ENCODE measurements at places on chromosomes 1 and 21. TPM values are rescaled to one million over a fixed set of nuclear protein-coding genes. Genes with fewer than 3 reads are reported as not detected.

The TAS1R1 gene
- not detected for total RNA-seq

The BRDT gene
- total RNA-seq, result not detected

The LCE3D gene
- not detected for total RNA-seq

The KCNK2 gene
- total RNA-seq, result not detected

The ESRRG gene
- not detected for total RNA-seq

GRCh38 chr1:30358500-30358899, 364.9 kb downstream of the MATN1 start:
- DNase-seq, result no peak

DNA sequence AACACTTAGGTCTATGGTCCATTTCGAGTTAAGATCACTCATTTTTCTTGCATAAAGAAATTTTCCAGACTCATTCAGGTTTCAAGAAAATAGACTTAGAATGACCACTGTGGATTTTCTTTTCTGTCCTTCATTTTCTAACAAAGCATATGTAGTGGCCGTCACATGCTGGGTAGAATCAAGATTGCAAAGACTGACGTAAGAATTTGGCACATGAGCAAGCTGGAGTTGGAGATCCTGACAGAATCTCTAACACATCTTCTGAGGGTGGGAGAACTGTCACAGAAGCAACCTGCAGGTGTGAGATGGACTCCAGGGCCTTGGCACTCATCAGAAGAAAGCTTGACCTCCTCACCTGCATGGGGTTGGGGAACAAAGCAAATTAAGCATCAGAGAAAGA, 28.6 kb downstream of the KIF26B start:
- DNase-seq, result no peak

- no peak for DNase-seq
Measured at GRCh38 chr1:58585581-58586151, 8.6 kb upstream of the TACSTD2 start.

GRCh38 chr1:41758904-41759548, 159.7 kb downstream of the HIVEP3 start:
- no peak for DNase-seq

DNA sequence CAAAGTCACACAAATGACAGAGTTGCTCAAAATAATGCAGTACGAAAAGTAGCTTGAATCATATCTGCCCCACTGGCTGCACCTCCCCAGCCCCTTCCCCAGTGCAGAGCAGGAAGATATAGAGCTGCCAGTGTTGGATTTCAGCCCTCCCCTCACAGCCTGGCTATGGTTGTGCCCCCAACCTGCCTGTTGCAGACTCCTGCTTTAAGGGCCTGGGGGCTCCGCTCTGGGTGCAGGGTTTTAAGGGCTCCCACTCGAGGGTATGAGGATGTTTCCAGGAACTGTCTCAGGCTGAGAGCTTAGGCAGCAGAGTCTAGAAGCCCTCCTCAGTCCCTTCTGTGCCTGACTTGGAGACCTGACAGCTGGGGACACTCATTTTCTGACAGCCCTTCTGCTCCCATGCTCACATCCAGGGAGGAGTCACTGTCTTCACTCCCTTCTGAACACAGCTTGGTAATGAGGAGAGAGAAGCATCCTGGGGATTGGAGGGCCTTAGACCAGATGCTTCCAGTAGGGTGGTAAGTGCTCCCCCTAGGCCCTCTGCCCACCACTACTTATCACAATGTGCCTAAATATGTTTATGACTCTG, 4.6 kb downstream of the S100A9 start:
- no peak for DNase-seq

Data from A673 (cell line).